Dermis blood vessel endothelial cell (primary cell): ENCODE measurements at places on chromosomes 2 and 18. TPM values are rescaled to one million over a fixed set of nuclear protein-coding genes. Genes with fewer than 3 reads are reported as not detected.

LRP1B gene
- under 0.01 TPM in 2 replicates for total RNA-seq

POTEI gene
- 0.34 and 0.51 TPM in 2 replicates for total RNA-seq

ADGRF3 gene
- total RNA-seq: 0.84 TPM in 1 of 2 replicates, not detected in the other

CCBE1 gene
- total RNA-seq: 0.14 and 0.68 TPM in 2 replicates

CLK1 gene
- 75.5 and 84.7 TPM in 2 replicates for total RNA-seq

SERPINE2 gene
- 2.3 and 5.1 TPM in 2 replicates for total RNA-seq

LONRF2 gene
- under 0.01 TPM in 1 of 2 replicates, not detected in the other for total RNA-seq

FTCDNL1 gene
- total RNA-seq: 0.23 and 1.7 TPM in 2 replicates

CIB4 gene
- total RNA-seq: not detected in 2 replicates

BMP10 gene
- not detected in 2 replicates for total RNA-seq

AKAIN1 gene
- total RNA-seq: not detected in 2 replicates

NT5DC4 gene
- total RNA-seq: not detected in 2 replicates

PID1 gene
- under 0.01 and 0.05 TPM in 2 replicates for total RNA-seq

FBXO15 gene
- total RNA-seq: 1.7 TPM in 1 of 2 replicates, not detected in the other

SH3RF3 gene
- 7.7 and 13.5 TPM in 2 replicates for total RNA-seq

MAPK4 gene
- total RNA-seq: not detected in 2 replicates

CFAP65 gene
- not detected in 2 replicates for total RNA-seq

SPRED2 gene
- total RNA-seq: 2.2 and 4.8 TPM in 2 replicates

PMAIP1 gene
- total RNA-seq: 11.7 and 14.3 TPM in 2 replicates

HOXD13 gene
- under 0.01 TPM in 1 of 2 replicates, not detected in the other for total RNA-seq

HAAO gene
- not detected in 2 replicates for total RNA-seq

SIX3 gene
- total RNA-seq: not detected in 2 replicates

SERPINB12 gene
- not detected in 2 replicates for total RNA-seq

C2orf78 gene
- total RNA-seq: not detected in 2 replicates

ANKRD62 gene
- not detected in 2 replicates for total RNA-seq
